ENCODE measurements at places on chromosomes 7 and 10.
A peak's percentile ranks its signal among the peaks of the same experiment; 100 is the strongest.

DNA sequence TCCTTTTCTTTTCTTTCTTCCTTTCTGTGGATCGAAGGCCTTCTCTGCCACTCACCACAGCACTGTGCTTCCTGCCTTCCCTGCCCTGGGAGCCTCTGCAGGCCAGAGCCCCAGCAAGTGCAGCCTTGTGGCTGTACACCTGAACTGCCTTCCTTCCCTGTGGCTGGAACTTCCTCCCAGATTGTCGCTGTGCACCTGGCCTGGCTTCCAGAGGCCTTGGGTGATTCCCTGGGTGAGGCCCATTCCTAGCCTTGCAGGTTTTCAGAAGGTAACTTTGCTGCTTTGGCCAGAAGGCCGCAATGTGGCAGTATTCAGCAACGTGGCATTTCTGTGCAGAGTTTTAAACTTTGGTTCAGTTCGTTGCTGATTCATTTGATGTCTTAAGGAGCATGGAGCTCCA is 50.1 kb upstream of the RASGEF1A start:
- no peak for DNase-seq

GRCh38 chr7:138226001-138226476 is 149.8 kb downstream of the AKR1D1 start:
- no peak for DNase-seq

DNA sequence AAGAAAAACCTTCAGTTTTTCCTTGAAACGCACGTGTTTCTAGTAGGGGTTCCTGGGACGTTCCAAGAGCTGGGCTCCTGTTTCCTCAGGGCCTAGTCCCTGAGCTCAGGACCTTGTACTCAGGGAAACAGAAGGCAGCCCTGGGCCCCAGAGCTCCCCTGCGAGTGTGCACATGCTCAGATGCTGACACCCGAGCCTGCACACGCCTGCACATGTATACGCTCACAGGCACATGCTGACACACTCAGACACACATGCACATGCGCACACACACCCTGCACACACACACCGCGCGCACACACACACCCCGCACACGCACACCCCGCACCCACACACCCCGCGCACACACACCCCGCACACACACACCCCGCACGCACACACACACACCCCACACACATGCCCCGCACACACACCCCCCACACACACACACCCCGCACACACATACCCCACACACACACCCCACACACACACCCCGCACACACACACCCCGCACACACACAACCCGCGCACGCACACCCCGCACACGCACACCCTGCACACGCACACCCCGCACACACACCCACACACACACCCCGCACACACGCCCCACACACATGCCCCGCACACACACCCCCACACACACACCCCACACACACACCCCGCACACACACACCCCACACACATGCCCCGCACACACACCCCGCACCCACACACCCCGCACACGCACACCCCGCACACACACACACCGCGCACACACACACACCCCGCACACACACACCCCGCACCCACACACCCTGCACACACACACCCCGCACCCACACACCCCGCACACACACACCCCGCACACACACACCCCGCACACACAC is 52.2 kb downstream of the CALML3 start:
- no peak for DNase-seq

- DNase-seq = peak; percentile 72
These were observed 31.7 kb upstream of the ASL start for GRCh38 chr7:66043681-66044497.

DNA sequence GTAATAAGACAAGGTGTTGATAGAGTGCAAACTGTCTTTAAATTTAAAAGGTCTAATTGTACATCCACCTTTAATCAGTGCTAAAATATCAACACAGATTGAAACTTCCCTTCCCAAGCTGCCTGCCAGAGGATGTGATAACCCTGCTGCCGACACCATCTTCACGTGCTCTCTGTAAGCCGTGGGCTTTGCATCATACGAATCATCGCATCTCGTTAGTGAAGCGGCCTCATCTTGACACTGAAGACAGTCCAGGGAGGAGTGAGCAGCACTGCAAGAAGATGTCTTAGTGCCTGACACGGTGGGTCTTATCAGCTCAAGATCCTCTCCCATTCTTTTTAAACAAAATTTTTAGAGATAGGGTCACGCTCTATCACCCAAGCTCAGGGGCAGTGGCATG is 518.8 kb downstream of the PTPRN2 start:
- DNase-seq = no peak

DNA sequence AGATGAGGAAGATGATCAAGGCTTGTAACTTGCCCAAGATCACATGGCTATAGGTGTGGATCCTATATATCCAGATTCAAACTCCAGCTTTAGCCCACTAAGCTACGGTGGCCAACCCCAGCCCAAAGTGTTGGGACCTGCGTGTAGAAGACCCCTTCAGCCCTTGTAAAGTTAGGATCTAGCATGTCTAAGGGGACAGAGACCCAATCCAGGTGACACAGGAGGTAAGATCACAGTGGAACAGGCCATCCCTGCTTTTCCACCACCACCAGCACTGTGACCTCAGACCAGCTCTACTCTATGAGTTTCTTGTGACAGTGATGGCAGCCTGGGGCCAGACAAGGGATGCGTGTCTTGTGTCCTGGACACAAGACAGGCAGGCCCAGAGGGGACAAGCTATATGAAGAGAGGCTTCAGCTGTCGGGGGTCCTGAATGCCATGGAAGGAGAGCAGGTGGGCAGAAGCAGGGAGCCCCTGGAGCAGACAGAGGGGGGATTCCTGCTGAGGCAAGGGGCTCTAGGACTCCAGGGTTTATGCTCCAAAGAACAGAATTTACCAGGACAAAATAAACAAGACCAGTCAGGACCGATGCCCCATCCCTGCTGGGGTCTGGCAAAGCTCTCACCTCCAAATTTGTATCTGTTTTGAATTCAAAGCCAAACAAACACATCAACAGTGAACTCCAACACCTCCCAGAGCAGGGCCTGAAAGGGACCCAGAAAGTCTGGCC is 10.4 kb downstream of the GPRIN2 start:
- peak; percentile 66 for DNase-seq

- DNase-seq = no peak
These were observed 33.2 kb downstream of the TACR2 start for GRCh38 chr10:69383558-69383957.

GRCh38 chr10:22704471-22704911 is 9.9 kb downstream of the PIP4K2A start:
- DNase-seq = no peak

GRCh38 chr10:91884536-91884935 is 24.8 kb downstream of the FGFBP3 start:
- no peak for DNase-seq

DNA sequence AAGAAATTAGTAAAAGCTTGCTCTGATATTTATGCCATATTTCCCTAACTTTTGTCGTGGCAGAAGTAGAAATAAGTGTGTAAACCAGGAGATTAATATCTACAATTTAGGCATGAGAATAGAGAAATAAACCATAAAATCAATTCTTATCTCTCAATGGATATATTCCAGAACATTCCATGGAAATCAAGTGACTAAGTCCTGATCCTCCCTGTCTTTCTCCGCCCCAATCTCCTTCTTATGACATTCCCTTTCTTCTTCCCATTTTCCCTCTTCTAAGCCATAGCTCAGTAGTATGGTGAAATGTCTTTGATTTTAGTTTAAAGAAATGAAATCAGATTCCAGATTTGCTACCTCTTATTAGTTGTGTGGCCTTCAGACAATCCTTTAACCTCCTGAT is 88.8 kb downstream of the TBXAS1 start:
- DNase-seq = no peak

DNA sequence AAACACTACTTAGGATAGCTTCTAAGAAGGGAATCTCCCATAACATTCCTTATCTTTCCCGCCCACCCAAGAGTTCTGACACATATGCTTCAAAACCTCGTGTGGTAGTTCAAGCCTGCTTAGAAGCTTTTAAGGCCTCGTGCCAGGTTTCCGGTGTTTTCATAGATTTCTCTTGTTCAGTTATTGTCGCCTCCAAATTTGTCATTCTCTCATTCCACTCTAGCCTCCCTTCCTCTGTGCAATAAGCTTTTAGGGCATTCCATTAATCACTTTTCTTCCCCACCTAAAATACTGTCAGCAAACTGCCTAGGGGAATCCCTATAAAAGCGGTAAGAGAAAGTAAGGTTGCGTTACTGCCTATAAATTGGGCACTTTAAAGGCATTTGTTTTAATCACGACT is 718 bp upstream of the BPGM start:
- DNase-seq = no peak

- no peak for DNase-seq
These were observed 267.5 kb downstream of the GATA3 start for GRCh38 chr10:8321990-8322389.

DNA sequence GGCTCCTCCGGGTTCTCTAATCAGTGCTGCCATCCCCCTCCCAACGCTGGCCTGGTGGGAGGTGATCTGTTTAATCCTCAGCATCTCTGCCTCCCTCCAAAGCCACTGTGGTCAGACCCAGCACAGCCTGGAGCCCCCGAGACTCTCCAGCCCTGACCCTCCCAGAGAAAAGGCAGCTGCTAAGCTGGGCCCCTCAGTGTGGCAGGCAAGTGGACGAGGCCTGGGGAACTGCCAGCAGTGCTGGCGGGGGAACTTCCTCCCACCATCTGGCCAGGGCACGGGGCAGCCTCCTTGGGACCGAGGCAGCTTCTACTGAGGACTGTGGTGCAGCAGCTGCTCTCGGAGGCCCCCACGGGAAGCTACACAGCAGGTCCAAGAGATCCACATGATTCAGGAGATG is 51.1 kb downstream of the DPYSL4 start:
- no peak for DNase-seq

DNA sequence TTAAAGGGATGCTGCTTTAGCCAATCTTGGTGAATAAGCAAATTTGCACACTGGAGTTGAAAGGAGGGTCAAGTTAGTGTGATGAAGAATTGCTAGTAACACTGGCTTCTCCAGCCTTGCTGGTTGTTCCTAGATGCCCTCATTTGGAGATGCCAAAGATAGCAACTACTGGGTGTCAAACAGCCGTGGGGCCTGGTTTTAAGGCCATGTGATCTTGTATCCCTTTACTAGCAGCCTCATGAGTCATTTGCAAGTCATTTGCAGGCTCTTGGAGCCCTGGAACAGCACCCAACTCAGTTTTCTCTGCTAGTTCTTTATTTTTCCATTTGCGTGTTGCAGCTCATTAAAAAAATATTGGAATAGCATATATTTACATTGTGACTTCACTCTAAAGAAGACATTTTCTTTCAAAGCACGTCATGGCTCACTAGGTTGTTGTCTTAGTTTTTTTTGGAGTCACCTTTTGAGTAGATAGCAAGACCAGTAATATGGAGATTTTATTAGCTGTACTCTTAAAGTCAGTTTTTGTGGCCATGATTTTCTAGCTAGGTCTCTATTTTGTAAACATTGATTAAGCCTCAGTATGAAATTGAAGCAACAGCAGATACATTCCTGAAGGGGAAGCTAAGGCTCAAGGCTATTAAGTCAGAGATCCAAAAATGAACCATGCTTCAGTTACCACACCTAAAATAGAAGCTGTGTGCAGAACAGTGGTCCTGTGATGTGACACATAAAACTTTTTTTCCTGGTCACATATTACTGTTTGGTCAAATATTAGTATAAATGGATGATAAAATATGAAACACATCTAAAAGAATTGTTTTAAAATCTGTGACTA is 1.3 kb downstream of the LSMEM1 start:
- DNase-seq = no peak

DNA sequence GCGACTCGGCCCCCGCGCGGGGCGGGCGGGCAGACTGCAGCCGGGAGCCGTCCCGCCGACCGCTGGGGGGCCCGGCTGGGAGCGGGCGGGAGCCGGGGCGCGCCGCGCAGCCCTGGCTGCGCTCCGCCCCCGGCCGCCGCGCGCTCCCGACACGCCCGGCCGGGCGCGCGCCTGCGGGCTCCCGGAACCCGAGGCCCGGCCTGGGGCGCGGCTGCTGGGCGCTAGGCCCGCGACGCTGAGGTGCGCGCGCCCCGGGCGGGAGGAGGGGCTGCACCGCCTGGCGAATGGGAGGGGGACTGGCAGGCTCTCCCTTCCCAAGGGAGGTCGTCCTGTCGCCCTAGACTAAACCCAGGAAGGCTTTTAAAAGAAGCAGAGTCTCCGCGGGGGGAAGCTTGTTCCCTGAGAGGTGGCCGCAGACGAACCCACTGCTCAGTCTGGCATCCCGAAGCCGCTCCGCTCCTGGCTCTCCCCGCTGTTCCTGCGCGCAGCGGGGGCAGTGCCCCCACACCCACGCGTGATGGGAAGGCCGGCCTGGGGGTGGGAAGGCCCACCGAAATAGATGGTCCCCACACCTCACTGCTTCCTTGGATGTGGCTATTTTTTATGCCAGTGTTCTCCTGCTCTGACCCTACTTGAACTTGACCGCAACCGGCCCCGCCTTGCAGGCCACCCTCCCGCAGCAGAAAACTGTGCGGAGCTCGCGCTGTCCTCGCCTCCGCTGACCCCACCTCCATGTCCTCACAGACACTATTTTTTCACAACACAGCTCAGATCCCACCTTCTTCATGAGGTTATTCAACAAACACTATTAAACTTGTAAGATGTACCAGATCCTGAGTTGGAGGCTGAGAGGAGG is at the start of gene VOPP1:
Gene VOPP1, minus strand, starts transcription at position 125 of the 856 bp plus-strand sequence. CDS start 178 bp downstream, outside the sequence.
- peak; percentile 87 for DNase-seq

DNA sequence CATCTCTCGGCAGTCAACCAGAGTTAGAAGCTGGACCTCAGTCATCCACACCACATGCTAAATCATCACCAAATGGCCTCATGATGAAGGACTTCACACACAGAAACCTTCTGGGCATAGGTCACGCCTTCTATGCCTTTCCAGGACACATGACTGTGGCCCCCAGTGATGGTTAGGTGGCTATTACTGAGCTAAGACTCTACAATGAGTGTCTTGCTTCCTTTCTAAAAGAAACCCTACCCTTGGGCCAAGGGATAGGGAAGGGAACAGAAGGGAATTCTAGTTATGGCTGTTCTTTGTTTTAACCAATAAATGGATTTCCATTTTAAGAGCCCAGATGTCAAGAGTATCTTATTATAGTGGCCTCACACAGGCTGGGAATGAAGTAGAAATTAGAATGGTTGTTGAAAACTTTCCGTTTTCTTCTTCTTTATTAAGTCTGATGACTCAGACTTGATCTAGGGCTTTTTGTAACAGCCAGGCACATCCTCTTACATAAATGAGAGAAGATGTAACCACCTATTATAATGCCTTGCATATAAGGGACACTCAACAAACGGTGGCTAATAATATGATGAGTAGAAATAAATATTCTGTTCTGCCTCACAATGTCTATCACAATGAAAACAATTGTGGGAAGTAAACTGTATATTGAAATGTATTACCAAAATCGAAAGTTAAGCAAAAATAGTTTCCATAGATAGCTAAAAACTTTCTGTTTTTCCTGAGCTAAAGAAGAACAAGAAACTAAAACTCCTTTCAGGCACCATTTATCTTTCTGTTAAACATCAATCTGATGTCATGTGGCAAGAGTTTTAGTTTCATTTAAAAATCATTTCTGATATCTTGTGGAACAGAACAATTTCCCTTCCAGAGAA is 62.5 kb upstream of the TOMM7 start:
- no peak for DNase-seq

DNA sequence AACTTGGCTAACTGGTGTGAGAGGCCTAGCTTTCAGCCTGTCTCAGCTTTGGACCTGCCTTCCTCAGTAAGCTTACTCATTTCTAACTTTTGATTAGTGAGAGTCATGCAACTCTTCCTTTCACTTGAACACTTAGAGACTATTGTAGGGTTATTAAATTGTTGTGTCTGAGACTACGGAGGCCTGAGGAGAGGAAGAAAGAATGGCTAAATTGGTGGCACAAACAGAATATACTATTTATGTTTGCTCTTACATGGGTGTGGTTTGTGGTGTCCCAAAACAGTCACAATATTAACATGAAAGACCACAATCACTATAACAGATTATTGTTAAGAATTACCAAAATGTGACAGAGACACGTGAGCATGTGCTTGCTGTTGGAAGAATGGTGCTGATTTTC is 82.1 kb downstream of the TRIM24 start:
- no peak for DNase-seq
